ENCODE measurements at places on chromosomes 1 and 21.

GRCh38 chr1:1680031-1680911 lies 12.3 kb downstream of the SLC35E2B start:
- DNase-seq: no peak

- no peak for DNase-seq
Measured at GRCh38 chr1:158119976-158120653, 60.6 kb upstream of the CD1D start.

DNA sequence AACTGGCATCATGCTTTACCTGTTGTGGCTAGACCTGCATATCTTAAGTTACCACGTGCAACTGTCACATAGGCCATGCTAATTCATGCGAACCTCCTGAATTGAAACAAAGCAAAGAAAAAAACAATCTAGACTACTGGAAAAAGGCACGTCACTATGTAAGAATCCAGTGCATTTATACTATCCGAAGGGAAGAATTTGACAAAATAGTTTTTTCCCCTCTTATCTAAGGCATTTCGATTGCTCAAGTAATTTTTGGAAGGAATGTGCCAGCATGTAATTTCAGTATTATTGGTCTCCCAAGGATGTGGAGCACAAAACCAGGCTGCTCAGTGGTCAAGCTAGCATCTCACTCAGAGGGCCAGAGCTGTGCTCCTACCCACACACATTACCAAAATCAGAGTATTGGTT lies 31.5 kb upstream of the C1orf198 start:
- no peak for DNase-seq

- no peak for DNase-seq
Measured at GRCh38 chr21:46390603-46391545, 66.9 kb downstream of the PCNT start.

DNA sequence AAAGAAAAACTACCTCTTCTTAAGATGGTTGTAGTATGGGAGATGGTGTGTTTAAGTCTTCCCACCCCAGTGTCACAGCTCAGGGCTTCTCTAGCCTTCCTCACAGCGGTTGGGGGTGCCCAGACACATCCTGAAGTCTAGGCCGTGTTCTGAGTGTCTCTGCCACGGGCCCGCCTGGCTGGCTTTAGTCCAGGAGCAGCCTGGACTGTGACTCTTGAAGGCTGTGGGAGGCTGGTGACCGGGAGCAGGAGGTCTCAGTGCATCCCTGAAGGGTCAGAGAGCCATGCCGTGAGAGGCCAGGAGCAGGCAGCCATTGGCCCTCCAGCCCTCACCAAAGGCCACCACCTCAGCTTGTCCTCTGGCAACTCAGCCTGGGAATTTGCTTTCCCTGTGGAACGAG lies 4.5 kb downstream of the EPHX1 start:
- DNase-seq: no peak

GRCh38 chr1:40932006-40932405 lies 47.5 kb upstream of the CTPS1 start:
- DNase-seq: no peak

GRCh38 chr1:158355773-158356285 lies 2.1 kb downstream of the CD1E start:
- no peak for DNase-seq

GRCh38 chr1:92502247-92502646 lies 15.5 kb upstream of the GFI1 start:
- DNase-seq: no peak

GRCh38 chr21:38744861-38745260 lies 60.9 kb upstream of the ETS2 start:
- DNase-seq: no peak

DNA sequence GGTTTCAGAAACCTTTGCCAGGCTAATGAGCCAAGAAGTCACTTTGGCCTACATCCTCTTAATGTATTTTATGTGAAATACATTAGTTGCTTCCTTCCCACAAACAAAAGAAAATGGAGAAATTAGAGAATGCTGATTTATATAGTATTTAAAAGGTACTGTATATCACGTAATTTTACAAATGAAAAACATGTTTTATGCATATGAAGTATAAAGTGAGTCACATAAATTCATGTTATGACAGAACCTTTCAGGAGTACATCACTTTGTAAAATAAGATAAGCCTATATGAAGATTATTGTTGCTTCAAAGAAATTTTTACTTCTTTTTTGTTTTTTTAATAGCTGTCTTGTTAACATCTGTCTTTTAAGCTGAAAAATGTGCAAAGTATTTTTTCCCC lies 4.6 kb downstream of the DR1 start:
- no peak for DNase-seq

DNA sequence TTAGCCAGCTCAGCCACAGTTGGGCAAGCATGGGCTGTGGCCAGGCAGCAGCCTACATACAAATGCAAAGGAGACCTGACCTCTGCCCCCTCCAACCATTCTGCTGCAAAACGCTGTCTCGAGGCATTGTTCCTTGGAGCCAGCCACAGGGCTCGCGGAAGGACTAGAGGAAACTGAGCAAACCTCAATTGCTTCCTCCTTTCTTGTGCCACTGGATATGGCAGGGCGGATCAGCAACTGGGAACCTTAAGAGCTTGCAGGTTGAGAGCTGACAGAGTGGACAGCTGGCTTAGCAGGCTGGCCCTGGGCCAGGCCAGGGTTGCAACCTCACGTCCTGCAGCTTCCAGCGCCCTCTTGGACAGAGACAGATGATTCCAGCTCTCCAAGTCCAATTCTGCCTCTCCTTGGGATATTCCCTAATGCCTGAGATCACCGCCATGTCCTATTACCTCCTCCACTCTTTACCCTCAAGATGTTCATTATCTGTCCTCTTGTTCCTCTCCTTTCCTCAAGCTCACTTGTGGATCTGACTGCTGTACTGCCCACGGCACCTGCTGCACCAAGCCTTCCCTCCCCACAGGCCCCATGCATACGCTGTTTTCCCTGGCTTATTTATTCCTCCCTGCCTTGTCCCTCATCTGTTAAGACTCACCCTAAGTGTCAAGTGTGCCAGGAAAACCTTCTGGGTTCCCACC lies 67.5 kb downstream of the SDC3 start:
- no peak for DNase-seq

GRCh38 chr1:68100571-68100970 lies 50.1 kb upstream of the DIRAS3 start:
- DNase-seq: no peak

- no peak for DNase-seq
Measured at GRCh38 chr21:41769521-41769920, 2.7 kb upstream of the RIPK4 start.

DNA sequence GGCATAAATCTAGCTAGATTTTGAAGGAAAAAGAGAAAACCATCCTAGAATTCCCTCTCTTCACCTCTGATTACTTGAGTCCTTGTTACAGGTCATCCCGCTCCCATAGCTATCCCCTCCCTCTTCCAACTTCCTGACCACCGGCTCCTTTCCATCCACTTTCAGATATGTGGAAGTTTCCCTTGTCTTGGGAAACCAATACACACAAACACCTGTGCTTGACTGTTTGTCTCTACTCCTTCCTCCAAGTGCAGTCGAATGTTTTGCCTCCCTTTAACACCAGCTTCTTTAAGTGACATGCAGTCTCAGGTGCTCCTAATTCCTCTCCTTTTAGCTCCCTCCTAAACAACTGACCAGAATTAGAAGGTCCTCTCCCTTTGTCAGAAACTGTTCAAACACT lies 70.0 kb downstream of the PTGER3 start:
- DNase-seq: no peak

All from stimulated activated CD4-positive, alpha-beta T cell treated with anti-CD3 and anti-CD28 coated beads, Interleukin-2, amount 100 ng/mL, for 24 hours (primary cell).